Activated naive CD4-positive, alpha-beta T cell treated with anti-CD3 and anti-CD28 coated beads, Interleukin-2, amount 50 U/mL, for 72 hours (primary cell): ENCODE measurements at places on chromosomes 7 and 10. TPM values are rescaled to one million over a fixed set of nuclear protein-coding genes. Genes with fewer than 3 reads are reported as not detected.

DNA sequence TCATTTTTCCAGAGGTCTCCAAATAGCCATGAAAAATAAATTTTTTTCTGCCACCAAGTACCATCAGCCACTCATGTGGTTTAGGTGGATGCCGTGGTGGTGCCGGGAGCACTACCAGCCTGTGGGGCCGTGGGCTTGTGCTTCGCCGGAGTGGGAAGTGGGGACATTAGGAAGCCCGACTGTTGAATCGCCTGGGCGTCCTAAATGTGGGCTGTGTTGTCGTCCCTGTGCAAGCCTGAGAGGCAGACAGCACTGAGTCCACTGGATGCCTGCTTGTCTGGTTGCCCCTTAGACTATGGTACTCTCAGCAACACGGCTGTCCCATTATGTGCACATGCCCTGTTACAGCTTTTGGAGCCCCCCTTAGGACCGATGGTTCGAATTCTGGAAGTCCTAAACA, 59.9 kb downstream of the MGMT start:
- no peak for DNase-seq

- DNase-seq, result no peak
These were observed 41.7 kb downstream of the FAS start for GRCh38 chr10:89032141-89032891.

DNA sequence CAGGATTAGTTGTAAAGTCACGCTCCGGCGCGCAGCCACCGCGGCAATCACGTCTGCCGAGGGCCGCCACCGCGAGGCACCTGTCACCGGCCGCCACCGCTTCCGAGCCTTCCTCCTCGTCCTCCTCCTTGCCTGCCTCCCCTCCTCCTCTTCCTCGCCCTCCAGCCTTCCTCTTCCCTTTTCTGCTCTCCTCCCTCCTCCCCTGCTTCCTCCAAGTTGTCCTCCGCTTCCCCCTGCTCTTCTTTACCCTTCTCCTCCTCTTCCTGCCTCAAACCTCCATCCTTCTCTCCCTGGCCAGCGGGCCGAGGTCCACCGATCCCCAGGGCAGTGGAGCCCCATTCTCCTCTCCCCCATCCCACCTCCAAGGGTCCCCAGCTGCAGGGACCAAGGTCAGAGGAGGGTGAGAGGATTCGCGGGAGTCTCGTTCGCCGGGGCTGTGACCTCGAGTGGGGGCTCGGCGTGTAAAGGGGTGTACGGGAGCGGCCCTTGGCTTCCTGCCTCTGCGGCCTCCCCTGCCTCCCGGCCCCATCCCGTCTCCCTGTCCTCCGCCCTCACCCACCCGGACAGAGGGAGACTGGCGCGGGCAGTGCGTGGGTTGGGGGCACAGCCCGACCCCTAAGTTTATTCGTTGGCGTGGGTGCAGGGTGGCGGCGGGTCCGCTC, 89.5 kb upstream of the PAX2 start:
- DNase-seq, result no peak

The LIPK gene
- total RNA-seq, result not detected

- DNase-seq, result no peak
These were observed 123.2 kb upstream of the KLF6 start for GRCh38 chr10:3908183-3908582.

The AKR1E2 gene
- 3.1 TPM for total RNA-seq

GRCh38 chr7:123715799-123716198, 33.0 kb downstream of the WASL start:
- no peak for DNase-seq

DNA sequence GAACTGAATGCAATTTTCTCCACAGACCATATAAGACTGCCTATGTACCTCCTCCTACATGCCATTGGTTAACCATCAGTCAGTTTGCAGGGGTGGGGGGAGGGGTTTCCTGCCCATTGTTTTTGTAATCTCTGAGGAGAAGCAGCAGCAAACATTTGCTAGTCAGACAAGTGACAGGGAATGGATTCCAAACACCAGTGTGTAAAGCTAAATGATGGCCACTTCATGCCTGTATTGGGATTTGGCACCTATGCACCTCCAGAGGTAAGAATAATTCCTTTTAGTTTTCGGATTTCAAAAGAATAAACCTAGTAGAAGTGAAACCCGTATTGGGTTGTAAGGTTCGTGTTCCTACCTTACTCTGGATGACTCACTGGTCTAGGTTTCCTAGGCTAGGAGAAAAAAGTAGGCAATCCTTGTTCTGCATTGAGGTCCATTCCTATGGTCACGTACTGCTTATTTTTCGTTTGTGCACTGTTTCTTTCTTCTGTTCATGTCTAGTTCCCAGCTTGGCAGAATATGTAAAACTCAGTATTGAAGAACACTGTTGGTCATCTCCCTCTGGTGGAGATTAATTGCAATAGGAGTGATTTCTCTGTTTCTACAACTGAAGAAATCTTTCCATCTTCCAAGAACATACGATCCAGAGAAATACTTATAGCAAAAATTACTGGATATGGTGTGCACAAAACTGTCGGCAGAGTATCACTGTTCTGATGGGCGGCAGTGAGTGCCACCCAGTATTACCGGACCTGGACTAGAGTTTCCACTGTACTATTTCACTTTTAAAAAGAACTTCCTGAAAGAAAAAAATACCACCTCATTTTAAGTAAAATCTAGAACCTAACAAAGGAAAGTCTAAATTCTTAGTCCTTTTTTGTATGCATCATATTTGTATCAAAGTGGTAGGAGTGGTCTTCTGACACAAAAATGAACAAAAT, at the start of gene AKR1C3:
Gene AKR1C3 (plus strand): TSS at position 150 of the 941 bp plus-strand sequence. CDS start 31 bp downstream, at position 181.
- DNase-seq, result no peak

- DNase-seq, result no peak
These were observed 60.5 kb downstream of the GATA3 start for GRCh38 chr10:8114741-8115617.

The TMEM176B gene
- not detected for total RNA-seq

DNA sequence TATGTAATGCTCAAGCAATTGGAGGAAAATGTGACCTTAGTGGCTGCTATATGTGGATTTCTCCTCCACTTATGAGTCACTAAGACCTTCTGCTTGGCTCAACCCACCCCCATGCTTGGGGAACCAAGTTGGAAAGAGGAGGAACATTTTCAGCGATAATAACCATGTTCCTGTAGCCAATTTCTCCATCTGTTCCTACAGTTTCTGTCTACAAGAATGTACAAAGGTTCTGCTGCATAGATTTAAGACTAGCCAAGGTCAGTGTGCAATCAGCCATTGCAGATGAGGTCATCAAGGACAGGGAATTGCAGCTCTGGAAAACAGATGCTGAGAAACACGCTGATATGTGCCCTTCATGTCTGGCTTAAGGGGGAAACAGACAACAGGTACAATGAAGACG, 5.6 kb upstream of the NRCAM start:
- no peak for DNase-seq

- DNase-seq, result no peak
These were observed 28.4 kb downstream of the DPCD start for GRCh38 chr10:101616415-101617101.

- DNase-seq, result no peak
These were observed 6.9 kb downstream of the C7orf57 start for GRCh38 chr7:48042216-48042615.

DNA sequence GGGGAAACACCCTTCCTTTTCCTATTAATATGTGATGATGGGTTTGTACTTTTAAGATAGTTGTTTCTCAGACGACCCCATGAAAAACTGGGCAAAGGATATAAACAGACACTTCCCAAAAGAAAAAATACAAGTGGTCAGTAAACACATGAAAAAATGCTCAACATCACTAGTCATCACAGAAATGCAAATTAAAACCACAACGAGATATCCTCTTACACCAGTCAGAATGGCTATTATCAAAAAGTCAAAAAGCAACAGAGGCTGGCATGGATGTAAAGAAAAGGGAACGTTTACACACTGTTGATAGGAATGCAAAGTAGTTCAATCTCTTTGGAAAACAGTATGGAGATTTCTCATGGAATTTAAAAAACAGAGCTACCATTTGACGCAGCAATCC, 111.4 kb upstream of the ZEB1 start:
- no peak for DNase-seq

- DNase-seq, result no peak
These were observed 12.3 kb downstream of the GOLGA7B start for GRCh38 chr10:97861924-97862323.
